ENCODE measurements at places on chromosomes 7 and 10.

- no peak for DNase-seq
These were observed 9.0 kb downstream of the GET4 start for GRCh38 chr7:885261-885892.

DNA sequence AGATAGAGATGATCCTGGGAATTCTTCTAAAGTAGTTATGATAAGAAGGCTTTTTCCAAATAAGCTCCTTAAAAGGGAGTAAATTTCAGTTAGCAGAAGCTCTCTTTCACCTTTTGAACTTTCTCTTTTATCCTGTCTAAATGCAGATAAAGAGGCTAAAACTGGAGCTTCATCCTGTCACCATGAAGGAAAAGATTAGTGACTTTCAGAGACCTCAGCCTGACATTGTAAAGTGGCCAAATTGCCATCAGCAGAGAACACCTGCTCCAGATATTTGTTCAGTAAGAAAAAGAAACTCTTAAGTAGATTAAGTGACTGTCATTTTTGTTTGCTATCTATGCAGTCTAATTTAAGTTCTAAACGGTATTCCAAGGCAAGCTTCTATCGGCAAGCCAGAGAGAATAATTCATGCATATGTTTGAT, 18.3 kb downstream of the VWDE start:
- no peak for DNase-seq

- no peak for DNase-seq
These were observed 261.7 kb downstream of the C7orf25 start for GRCh38 chr7:42650171-42650570.

GRCh38 chr10:73791871-73792400, 6.5 kb downstream of the ZSWIM8 start:
- DNase-seq: no peak

DNA sequence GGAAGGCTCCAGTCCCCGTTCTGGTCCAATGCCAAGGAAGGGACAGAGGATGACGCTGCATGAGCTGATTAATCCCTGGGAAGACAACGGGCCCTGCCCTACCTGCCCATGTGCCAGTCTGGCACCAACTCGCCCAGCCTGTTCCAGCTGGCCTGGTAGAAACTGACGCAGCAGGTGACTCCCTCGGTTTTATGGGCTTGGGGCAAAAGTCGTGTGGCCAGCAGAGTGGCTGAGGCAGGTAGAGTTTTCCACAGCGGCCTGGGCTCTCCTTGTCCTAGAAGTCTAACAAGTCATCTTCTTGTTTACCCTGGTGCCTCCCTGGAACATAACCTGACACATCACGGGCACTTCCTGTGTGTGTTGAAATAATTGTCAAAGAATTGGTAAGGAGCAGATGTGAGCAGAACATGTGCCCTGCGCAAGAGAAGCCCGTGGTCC, 20.4 kb upstream of the LMTK2 start:
- no peak for DNase-seq

- DNase-seq: peak; percentile 5
These were observed 65.7 kb downstream of the TSPAN12 start for GRCh38 chr7:120792091-120792860.

DNA sequence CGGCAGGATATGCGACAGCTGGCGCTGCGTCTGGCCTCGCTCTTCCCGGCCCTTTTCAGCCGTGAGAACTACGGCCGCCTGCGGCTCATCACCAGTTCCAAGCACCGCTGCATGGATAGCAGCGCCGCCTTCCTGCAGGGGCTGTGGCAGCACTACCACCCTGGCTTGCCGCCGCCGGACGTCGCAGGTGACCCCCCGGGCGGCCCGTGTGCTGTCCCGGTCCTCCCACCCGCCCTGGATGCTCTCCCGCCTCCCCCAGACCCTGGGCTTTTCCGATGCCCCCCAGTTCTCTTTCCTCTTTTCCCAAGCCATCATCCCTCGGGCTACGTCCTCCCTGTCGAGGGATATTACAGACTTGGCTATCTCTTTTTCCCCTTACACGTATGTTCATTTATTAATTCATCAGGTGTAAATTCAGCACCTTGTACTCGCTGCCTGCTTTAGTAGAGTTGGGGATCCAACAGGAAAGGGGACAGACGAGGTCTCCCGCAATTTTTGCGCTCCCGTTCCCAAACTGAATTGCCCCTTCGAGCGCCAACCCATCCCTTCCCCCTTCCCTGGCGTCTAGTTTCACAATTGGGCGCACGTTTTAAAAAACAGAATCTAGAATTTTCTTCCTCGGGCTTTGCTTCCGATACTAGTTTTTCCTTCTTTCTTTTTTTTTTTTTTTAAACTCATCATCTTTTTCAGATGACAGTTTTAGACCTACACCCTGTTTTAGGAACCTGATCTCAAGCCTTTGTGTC, 846 bp downstream of the MINPP1 start:
- DNase-seq: peak; percentile 15

DNA sequence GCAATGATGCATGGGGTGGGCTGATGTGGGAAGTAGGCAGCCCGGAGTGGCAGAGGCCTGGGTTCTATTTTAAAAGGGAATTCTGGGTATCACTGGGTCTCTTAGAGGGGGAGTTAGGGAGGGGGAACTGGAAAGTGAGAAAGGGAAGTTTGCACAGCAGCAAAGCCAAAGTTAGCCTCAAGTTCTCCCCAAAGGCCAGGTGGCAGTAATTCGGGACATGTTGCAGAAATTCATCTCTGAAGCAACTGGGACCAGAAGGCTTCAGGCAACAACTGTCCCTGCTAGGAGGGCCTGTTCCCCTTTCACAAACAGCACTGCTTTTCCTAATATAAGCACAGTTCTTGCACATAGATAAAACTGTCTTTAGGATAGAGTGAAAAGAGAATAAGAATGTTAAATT, 67.4 kb downstream of the NOD1 start:
- no peak for DNase-seq

DNA sequence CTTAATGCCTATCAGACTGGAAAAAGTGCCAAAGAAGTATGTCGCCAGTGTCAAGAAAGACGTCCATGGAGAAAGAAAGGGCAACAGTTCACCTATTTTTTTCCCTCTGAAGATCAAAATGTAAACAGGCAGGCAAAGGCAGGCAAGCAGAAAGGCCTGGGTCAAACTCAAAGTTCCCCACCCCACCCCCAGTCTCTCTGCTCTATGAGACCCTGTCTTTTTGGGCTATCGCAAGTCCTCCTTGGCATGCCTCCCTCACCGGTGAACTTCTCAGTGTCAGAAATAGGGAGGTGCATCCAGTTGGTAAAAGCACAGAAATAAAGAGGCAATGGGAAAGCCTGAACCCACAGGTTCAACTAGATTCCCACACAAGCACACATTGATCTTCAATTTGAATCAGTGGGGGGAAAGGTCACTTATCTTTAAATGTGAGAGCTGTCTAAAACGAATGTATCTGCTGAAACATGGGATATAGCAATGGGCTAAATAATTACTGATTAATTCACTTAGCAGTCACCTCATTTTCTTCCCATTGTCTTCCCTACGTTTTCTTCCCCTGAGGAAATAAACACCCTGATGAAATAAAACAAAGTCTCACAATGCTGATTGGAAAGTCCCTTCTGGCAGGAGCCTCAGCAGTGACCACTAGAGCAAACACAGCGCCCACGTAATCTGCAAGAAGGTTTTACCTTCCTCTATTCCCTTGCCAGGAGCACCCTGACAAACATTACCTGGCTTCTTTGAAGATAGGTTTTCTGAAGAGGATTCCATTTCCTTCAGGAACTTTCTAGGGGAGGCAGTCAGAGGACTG, 31.1 kb downstream of the JAZF1 start:
- DNase-seq: no peak

DNA sequence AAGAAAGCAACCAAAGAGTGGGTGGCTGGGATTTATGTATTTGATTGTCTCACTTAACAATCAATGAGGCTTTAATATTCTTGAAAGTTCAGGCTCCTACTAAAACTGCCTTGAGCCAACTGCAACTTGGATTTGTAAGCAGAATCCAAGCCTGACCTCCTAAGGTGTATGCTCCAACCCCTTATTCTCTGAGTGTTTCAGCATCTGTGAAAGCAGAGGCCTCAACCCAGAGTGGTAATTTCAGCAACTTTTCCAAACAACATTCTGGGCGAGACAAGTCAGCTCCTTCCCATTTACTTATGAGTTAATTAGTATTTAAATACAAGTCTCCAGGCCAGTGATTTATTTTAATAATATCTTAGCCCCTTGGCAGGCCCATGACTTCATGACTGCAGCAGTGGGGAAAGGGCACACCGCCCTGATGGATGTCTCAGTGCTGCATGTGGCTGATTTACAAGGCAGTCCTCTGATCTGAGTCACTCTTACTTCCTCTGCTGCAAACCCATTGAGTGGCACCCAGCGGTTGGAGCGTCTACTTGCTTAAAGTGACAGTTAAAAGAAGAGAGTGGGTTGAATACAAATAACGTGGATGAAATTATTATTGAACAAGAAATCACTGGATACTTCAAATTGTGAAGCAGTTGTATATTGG, 209.1 kb downstream of the TRIL start:
- no peak for DNase-seq

GRCh38 chr10:101588879-101589278, 758 bp downstream of the DPCD start:
- DNase-seq: no peak

GRCh38 chr10:49389361-49389933, 6.4 kb downstream of the DRGX start:
- no peak for DNase-seq

- DNase-seq: no peak
These were observed 286.6 kb downstream of the SEMA3D start for GRCh38 chr7:84900215-84900614.

DNA sequence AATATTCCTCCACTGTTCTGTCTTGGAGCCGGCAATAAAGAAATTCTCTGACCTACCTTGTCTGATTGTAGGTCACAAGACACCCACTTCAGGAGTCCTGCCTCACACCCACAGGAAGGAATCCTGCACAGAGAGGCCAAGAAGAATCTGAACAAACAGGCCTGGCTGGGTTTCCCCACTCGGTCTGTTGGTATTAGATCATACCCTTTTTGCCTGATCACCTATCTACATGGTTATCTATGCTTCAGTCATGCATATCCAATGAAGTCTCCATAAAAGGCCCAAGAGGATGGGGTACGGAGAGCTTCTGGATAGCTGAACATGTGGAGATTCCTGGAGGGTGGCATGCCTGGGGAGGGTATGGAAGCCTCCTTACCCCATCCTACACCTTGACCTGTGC, 12.3 kb downstream of the OGDH start:
- no peak for DNase-seq

All from amniotic stem cell (primary cell).